ENCODE measurements at places on chromosomes 2 and 18.

DNA sequence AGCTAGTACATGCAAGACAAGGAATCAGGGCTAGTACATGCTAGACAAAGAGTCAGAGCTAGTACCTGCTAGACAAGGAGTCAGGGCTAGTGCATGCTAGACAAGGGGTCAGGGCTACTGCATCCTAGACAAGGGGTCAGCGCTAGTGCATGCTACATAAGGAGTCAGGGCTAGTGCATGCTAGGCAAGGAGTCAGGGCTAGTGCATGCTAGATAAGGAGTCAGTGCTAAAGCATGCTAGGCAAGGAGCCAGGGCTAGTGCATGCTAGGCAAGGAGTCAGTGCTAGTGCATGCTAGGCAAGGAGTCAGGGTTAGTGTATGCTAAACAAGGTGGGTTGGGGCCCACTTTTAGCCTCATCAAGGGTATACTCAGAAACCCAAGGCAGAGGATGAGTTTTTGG lies 90.1 kb upstream of the FAM136A start:
- no peak for DNase-seq

GRCh38 chr2:60505880-60506260 lies 47.6 kb downstream of the BCL11A start:
- DNase-seq: no peak

DNA sequence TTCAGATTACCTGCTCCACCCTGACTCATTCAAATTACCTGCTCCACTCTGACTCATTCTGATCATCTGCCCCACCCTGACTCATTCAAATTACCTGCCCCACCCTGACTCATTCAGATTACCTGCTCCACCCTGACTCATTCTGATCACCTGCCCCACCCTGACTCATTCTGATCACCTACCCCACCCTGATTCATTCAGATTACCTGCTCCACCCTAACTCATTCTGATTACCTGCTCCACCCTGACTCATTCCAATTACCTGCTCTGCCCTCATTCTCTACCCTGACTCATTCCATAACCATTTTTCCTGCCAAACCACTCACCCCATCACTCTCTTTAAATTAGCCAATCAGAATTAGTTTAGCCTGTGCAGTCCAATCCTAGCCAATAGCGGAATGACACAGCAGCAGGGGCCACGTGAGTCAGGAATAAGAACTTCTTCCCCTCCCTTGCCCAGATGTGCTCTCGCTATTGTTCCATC lies 26.2 kb downstream of the CFAP53 start:
- no peak for DNase-seq

DNA sequence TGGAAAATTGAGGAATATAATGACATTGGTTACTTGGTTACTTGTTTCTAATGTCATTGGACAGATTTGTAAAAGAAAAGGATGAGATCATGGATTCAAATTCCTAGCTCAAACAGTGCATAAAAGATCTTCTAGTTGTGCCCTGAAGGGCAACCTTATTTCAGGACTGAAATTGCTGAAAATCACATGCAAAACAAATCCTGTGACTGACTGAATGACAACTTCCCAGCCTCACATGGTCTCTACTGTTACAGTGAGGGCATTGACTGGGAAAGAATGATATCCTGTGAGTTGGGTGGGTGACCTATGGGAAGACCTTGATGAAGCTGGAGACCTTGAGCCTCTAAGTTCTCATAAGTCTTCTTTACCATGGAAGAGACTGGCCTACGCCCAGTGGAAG lies 90.4 kb upstream of the HAAO start:
- DNase-seq: no peak

DNA sequence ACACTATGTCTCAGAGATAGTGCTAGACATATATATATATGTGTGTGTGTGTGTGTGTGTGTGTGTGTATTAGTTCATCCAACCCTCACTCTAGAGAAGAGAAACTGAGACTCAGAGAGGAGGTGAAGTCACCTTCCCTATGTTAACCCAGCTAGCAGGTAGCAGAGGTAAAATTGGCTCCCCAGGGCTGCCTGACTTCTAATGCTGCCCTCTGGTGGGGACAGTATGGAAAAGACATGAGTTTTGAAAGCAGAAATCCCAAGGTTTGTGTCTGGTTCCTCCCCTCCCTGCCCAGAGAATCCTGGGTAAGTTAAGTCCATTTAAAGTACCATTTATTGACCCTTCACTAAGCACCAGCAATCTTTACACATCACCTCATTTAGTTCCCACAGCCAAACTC lies 137.7 kb downstream of the THNSL2 start:
- no peak for DNase-seq

DNA sequence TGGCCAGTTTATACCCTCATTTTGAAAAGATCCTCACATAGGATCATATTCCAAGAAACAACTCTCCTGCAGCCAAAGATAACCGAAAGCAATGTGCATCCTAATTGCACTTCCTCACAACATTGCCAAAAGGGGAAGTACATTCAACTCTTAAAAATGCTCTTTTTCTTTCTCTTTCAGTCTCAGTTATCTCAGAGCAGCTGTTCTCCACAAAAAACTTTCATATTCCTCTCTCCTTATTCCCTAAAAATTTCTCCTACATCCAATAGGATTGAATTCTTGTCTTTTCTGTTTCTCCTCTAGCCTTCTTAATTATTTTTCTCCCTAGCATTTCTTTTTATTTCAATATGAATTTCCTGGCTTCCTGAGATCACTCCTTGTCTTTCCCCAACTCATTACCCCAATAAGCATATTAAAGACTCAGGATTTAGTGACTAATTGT lies 7.4 kb upstream of the VRK2 start:
- DNase-seq: no peak

Measured in stimulated activated CD8-positive, alpha-beta memory T cell treated with anti-CD3 and anti-CD28 coated beads, Interleukin-2, amount 100 ng/mL, for 48 hours (primary cell).